Fibroblast of skin of back (primary cell): ENCODE measurements at places on chromosomes 5 and 9.

GRCh38 chr5:135219868-135220267 is 179.2 kb downstream of the MACROH2A1 start:
- no peak for DNase-seq

DNA sequence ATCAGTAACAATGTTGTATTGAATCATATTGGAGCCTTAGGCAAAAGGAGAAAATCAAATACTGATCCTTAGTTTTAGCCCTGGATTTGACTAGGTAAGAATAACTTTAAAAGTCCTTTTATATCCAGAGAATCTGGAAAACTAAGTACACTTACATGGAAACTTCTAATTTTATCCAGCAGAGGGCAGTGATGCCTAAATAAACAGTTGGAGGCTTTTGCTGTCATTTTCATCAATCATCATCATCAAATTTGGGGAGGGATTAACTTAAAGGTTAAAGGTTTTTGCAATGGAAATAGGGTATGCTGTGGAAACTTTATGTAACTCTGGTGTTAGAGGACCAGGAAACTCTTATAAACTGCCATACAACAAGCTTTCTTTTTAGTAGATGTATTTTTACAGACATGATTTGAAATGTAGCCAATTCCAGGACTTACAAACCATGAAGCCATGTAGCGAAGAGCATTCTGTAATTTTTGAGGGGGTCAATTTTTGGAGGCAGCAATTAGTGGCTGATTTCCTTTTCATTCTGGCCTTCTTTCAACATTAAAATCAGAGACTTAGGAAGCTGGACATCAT is 112.7 kb downstream of the OSTF1 start:
- DNase-seq = peak; percentile 42

- DNase-seq = peak; percentile 2
Measured at GRCh38 chr9:121085661-121086060, 10.9 kb downstream of the CNTRL start.

DNA sequence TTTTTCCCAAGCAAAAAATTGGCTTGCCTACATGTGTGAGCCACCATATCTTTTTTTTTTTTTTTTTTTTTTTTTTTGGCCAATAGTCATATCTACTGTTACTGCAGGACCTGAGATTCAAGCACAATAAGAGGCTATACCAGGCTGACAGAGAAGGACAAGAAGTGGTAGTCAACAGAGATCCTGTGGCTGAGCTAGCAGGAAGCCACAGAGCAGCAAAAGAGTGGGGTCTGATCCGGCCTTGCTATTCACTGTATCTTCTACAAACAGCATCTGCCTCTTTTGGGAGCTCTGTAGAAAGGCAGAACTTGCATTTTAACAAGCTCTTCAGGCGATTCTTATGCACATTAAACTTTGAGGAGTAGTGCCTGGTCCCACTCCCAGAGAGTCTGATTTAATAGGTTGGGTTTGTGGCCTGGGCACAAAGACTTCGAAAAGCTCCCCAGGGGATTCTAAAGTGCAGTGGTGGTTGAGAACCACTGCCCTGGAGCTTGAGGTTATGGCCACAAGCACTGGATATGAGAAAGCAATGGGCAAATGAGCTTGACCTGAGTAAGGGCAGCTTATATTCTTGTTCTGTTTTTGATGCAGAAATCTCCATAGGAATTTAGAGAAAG is 162.8 kb downstream of the PIK3R1 start:
- no peak for DNase-seq

DNA sequence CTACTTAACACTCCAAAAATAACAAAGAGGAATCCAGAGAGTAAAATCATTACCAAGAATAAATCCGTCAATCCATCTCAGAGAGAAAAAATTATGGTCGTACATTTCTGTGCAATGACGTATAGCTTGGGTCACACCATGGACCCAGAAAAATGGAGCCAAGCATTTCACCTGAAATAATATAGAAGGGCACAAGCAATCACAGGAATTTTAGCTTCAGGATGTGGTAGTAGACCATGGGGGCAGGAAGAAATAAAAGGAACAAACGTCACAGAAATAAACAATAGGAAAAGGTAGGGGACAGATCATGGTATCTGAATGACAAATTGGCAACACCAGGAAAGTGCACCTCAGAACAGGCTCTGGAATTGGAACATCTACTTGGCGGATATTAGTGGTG is 231.0 kb downstream of the PLK2 start:
- DNase-seq = no peak
